ENCODE measurements at places on chromosomes 16 and 17. TPM values are rescaled to one million over a fixed set of nuclear protein-coding genes. Genes with fewer than 3 reads are reported as not detected.

- peaks cover 8% of the 10 kb centered on the region for H3K36me3 ChIP-seq
- no peaks in the 10 kb centered on the region for H3K27me3 ChIP-seq
- H3K27ac ChIP-seq: peak overlapping the region; percentile 98
- H3K4me1 ChIP-seq: peaks cover 59% of the 10 kb centered on the region
- H3K4me3 ChIP-seq: peak overlapping the region; percentile 92
- no peak for DNase-seq
Measured at GRCh38 chr17:73231395-73231794, 30.3 kb downstream of the CPSF4L start.

- no peak overlapping the region for H3K27ac ChIP-seq
- H3K27me3 ChIP-seq: no peaks in the 10 kb centered on the region
- H3K4me1 ChIP-seq: peaks cover 12% of the 10 kb centered on the region
- DNase-seq: no peak
- no peaks in the 10 kb centered on the region for H3K36me3 ChIP-seq
Measured at GRCh38 chr17:69516911-69517310, 102.4 kb downstream of the MAP2K6 start.

- no peaks in the 10 kb centered on the region for H3K36me3 ChIP-seq
- no peak for DNase-seq
- H3K4me1 ChIP-seq: no peaks in the 10 kb centered on the region
Measured at GRCh38 chr17:51463353-51463752, 203.0 kb downstream of the UTP18 start.

- peaks cover 22% of the 10 kb centered on the region for H3K4me1 ChIP-seq
- peak overlapping the region; percentile 10 for H3K4me3 ChIP-seq
- H3K27ac ChIP-seq: no peak overlapping the region
- peaks cover 38% of the 10 kb centered on the region for H3K27me3 ChIP-seq
Measured at GRCh38 chr17:83119987-83120864, 40.8 kb downstream of the METRNL start.

DNA sequence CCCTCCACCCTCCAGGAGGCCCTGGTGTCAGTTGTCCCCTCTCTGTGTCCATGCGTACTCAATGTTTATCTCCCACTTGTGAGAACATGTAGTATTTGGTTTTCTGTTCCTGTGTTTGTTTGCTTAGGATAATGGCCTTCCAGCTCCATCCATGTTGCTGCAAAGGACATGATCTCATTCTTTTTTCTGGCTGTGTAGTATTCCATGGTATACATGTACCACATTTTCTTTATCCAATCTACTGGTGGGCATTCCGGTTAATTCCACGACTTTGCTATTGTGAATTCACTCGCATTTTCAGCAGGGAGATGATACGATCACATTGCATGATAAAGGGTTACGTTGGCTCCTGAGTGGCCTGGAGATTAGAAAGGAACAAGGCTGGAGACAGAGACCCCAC, 286.2 kb downstream of the FOXL1 start:
- no peak overlapping the region for H3K27ac ChIP-seq
- no peaks in the 10 kb centered on the region for H3K36me3 ChIP-seq
- peaks cover 44% of the 10 kb centered on the region for H3K4me1 ChIP-seq
- H3K27me3 ChIP-seq: no peaks in the 10 kb centered on the region

- H3K36me3 ChIP-seq: peaks cover 39% of the 10 kb centered on the region
- no peaks in the 10 kb centered on the region for H3K27me3 ChIP-seq
- no peak overlapping the region for H3K4me3 ChIP-seq
Measured at GRCh38 chr17:56896968-56897359, 16.9 kb downstream of the TRIM25 start.

Gene RANGRF
- 21.2 TPM for total RNA-seq

Gene ASGR1
- total RNA-seq: 0.97 TPM

Gene RNF151
- not detected for total RNA-seq

Gene TMEM100
- total RNA-seq: 7.5 TPM

Gene TMEM238L
- not detected for total RNA-seq

Gene DNAI2
- total RNA-seq: not detected

Gene TEX14
- 0.08 TPM for total RNA-seq

Gene ETV4
- 1.1 TPM for total RNA-seq

Gene TPSG1
- total RNA-seq: not detected

Gene DHRS11
- total RNA-seq: 5.1 TPM

All from chondrocyte (in vitro differentiated cells).